ENCODE measurements at places on chromosomes 7 and 10.

DNA sequence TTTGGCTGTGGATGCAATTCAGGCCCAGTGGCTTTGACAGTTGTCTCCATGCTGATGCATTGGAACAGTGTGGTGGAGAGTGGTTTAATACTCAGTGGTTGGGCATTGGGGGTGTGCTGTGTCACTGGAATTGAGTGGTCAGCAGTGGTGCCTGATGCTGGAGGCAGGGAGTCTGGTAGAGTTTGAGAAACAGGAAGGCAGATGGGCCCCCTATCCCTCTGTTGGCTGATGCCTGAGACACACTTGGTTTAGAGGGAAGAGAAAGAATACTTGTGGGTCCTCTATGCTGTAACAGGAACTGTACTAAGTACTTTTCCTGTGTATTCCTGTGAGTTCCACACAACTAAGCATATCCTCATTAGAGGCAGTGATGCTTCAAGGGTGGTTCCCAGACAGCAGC lies 55.4 kb downstream of the EEPD1 start:
- DNase-seq = no peak

DNA sequence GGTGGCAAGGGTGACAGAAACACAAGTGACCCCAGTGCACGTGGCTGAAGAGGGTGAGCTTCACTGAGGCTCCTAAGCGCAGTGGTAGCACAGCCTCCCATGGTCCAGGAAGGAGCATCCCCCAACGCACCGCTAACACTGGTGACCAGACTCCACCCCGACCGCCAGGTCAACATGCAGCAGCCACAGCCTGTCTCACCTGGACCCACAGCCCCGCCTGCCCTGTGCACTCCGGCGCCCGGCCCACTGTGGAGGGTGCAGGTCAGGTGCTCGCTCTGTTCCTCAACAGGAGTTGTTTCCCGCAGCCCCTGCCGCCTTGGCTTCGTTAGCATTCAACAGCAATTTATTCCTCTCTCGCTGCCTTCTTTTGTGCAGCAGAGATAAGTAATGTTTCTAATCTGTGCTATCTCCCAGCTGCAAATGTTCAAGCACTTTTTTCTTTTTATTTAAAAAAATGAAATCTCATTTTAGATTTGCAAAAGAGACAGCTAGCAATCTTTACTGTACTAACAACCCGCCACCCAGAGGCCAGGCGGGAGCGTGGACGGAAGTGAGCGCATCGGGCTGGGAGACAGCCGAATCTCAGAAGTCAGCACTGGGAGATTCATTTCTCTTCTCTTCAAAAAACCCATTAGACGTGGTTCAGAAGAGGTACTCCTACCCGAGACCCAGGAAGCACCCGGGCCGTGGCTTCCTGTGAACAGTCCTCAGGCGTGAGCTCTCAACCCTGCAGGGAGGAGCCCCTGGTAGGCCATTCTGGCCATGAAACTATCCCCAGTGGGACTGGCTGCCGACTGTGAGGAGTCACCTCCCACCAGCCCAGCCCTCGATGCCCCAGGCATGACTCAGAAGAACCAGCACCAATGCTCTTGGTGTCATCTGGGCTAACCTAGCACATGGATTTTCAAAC lies 133.4 kb downstream of the MAD1L1 start:
- DNase-seq = no peak

DNA sequence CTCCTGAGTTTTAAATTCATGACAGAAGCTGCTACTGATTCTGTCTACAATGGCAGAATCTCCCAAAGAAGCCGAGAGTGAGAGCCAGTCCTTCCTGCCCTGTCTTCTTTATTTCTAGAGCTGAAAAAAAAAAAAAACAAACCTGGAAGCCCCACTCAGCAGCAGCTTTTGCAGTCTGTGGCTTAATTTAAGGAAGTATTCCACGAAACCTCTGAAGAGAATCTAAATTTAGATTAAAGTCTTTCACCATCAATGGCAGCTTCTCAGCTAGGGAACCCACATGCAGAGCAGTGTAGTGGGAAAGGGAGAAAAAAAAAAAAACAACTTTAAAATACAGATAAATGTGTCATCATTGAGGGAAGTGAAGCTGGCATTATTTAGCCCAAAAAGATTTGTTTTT lies 23.4 kb downstream of the SMURF1 start:
- DNase-seq = no peak

GRCh38 chr7:55132890-55133551 lies 114.2 kb downstream of the EGFR start:
- DNase-seq = no peak

- DNase-seq = no peak
These were observed 1651.0 kb downstream of the REEP3 start for GRCh38 chr10:65172249-65172648.

GRCh38 chr7:131236318-131236672 lies 91.4 kb upstream of the MKLN1 start:
- no peak for DNase-seq

- DNase-seq = no peak
These were observed 126.8 kb downstream of the MAD1L1 start for GRCh38 chr7:2105917-2106316.

- no peak for DNase-seq
These were observed 72.8 kb downstream of the TSPAN12 start for GRCh38 chr7:120785095-120785494.

- no peak for DNase-seq
These were observed 58.9 kb upstream of the FAM20C start for GRCh38 chr7:133470-133869.

DNA sequence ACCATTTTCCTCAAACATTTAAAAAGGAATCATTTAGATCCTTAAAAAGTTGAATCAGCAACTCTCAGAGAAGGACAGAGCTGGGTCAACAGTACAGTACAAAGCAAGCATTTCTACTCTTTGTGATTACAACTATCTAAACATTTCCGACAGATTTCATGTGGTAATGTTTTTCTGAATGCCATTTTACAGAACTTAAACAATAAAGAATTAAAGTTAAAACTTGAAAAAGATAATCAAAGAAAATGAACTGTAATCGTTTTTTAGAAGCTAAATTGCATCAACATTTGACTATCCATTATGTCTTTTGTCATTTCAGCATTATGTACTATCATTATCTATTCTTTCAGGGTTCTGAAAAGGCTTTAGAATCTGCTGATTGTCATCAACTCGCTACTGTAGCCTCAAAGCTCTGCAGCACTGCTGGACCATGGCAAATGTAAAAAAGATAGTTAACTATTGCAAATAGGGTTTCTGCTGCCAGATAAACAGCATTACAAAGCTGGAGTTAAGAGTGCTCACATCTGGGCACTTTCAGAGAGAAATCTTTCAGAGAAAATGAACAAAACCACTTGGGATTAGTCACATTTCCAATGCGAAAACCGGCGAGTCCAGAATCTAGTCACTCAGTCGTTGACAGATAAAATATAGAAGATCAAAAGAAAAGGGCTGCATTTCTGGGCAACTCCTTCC lies 160.4 kb upstream of the LAMB4 start:
- no peak for DNase-seq

- no peak for DNase-seq
These were observed 176.4 kb downstream of the ELFN1 start for GRCh38 chr7:1846331-1847065.

GRCh38 chr10:51117794-51118193 lies 43.5 kb downstream of the PRKG1 start:
- no peak for DNase-seq

GRCh38 chr7:72706521-72706920 lies 121.5 kb downstream of the TYW1B start:
- DNase-seq = no peak

GRCh38 chr10:92834986-92835385 lies 13.3 kb upstream of the EXOC6 start:
- DNase-seq = no peak

DNA sequence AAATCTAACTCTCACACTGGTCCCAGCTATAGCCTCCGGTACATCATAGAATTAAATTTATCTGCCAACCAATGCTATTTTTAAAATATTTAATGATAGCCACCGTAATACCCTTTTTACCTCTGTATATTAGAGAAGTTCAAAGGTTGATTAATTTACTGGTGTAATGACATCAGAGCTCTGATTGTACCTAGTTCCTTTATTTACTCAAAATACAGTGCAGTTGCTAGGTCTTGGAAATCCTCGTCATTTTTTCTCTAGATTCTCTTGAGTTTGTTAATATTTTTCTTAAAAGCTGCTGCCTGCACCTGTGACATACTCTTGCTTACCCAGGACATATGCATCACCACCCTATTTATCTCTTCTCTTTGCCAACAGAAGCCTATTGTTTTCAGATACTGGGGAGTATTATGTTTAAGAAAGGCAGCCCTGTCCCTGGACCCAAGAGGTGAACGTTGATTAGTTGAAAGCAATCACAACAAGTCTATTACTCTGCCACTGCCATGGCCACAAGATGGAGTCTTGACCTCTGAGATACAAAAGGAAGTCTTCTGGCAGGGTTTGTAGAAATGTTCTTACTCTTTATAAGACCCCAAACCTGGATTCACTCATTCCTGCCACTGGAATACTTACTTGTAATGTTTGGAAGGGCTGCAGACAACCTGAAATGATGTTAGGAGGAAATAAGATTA lies 25.6 kb upstream of the TMEM26 start:
- DNase-seq = no peak

- DNase-seq = no peak
These were observed 425.7 kb upstream of the SEMA3D start for GRCh38 chr7:85612514-85612913.

DNA sequence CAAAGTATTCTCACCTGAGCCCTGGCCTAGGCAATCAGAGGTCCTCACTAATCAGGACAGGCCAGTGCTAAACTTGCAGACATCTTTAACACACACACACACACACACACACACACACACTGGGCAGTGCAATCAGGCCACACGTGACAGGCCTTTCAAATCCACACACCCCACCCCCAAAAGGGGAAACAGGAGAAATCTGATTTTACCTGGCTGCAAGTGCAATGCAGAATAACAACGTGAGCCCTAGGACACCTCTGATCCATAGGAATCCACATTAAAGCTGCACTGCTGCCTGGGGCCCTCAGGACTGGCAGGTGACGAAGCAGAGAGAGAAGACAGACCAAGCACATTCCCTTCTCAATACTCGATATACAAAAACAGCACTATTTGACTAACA lies 218.9 kb downstream of the FAM107B start:
- no peak for DNase-seq

- DNase-seq = no peak
These were observed 71.1 kb downstream of the INSYN2A start for GRCh38 chr10:127125331-127125730.

DNA sequence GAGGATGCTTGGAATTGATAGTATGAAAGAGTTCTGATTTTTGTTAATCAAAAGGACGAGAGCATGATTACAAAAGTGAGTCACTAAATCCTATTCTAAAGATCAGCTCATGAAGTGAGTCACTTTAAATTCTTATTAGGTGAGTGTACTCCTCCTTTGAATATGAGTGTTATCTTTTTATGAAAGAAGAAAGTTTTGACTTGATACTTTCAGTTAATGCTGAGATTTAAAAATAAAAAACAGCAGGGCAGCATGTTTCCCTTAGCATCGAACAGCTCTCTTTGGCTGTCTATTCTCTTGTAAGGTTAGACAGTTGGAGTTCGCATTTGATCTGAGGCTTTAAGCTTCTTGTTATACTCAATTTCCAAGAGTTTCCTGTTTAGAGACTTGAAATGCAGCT lies 222.0 kb downstream of the TWIST1 start:
- no peak for DNase-seq

- DNase-seq = no peak
These were observed 10.6 kb downstream of the SKIDA1 start for GRCh38 chr10:21514818-21515351.

DNA sequence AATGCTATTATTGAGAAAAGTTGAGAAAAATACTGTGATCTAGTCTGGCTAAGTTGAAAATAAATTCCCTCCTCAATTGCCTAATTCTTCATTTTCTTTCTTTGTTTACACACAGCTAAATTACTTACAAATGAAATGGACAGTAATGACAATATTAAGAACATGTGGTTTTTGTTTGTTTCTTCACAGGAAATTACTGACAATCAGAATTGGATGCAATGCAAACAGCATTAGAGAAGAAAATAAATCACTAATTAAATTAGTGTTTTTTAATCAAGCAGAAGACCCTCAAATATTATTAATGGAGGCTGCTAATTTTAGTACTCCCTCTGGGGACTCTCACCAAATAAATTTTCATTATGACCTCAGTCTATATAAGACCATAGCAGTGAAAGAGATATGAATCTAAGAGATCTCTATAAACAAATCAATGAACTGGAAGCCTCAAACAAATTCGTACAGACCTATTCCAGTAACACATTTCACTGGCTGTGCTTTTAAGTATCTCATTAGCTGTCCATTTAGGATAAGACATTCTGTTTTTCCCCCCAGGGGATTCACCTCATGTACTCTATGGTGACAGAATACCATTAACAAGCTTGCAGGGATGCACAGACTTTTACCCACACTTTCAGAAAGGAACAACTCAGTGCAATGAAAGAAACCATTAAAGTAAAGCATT lies 202.0 kb upstream of the DGKB start:
- no peak for DNase-seq

GRCh38 chr10:119413093-119413453 lies 129.4 kb downstream of the RGS10 start:
- no peak for DNase-seq

All from type B pancreatic cell (in vitro differentiated cells).